Stimulated activated CD8-positive, alpha-beta memory T cell treated with anti-CD3 and anti-CD28 coated beads, Interleukin-4, amount 100 ng/mL, for 4 hours (primary cell): ENCODE measurements at places on chromosomes 2 and 18.

- no peak for DNase-seq
Measured at GRCh38 chr2:85254540-85255300, 73.1 kb downstream of the TGOLN2 start.

- DNase-seq: no peak
Measured at GRCh38 chr2:30282081-30282480, 50.7 kb downstream of the LBH start.

GRCh38 chr2:38093527-38094165 lies 17.7 kb upstream of the CYP1B1 start:
- no peak for DNase-seq

- peak; percentile 69 for DNase-seq
Measured at GRCh38 chr2:121530212-121530705, 421 bp upstream of the RNU4ATAC start.

- DNase-seq: no peak
Measured at GRCh38 chr2:36348721-36349120, 6.9 kb upstream of the CRIM1 start.

- no peak for DNase-seq
Measured at GRCh38 chr2:128501700-128502099, 183.0 kb upstream of the HS6ST1 start.

GRCh38 chr18:29004921-29005320 lies 828.0 kb upstream of the CDH2 start:
- no peak for DNase-seq

GRCh38 chr2:102783506-102784183 lies 21.8 kb downstream of the TMEM182 start:
- DNase-seq: no peak
